ENCODE measurements at places on chromosomes 13 and 19.

DNA sequence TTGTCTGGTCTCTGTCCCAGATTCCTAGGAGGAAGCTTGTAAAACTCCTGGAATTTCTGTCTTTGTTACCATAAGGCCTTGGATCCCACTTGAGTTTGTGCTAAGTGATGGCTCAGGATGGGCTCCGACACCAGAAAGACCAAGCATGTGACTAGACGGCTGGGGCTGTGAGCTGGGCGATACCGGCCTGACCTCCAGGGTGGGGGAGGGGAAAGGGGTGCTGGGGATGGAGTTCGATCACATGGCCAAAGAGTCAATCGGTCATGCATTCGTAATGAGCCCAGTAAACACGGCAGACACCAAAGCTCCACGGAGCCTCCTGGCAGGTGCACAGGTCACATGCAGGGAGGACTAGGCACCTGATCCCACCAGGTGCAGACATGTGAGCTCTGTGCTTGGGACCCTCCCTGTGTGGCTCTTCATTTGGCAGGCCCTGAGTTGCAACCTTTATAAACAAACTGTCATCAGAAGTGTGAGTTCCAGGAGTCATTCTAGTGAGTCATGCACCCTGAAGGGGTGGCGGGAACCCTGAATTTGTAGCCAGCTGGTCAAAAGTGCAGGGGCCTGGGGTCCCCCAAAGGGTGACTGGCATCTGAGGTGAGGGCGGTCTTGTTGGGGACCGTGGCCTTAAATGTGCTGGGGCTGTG, 27.1 kb downstream of the ELAVL1 start:
- no peak for DNase-seq

DNA sequence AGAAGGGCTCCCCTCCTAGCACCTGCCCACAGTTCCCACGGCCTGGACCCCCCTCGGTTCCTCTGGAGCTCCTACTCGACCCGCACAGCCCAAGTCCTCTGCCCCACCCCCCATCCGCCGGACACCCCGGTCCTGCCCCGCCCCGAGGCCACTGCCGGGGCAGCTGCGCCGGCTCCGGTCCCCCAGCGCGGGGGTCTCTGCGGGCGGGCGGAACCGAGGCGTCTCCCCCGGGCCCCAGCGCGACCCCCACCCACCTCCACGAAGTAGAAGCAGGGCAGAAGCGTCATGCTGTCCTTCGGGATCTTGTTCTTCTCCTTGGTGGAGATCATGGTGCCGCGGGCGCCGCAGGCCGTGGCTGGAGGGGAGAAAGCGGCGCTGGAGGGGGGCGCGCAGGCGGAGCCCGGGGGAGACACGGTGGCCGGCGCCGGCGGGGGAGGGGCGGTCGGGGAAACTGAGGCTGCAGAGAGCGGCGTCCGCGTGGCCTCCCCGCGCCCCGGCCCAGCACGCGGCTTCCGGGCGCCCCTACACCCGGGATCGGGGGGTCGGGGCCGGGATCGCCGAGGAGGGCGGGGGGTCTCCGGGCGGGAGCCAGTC, 427 bp downstream of the PLPPR3 start:
- DNase-seq: no peak

- DNase-seq: no peak
These were observed 288.0 kb upstream of the MAB21L1 start for GRCh38 chr13:35764326-35765015.

DNA sequence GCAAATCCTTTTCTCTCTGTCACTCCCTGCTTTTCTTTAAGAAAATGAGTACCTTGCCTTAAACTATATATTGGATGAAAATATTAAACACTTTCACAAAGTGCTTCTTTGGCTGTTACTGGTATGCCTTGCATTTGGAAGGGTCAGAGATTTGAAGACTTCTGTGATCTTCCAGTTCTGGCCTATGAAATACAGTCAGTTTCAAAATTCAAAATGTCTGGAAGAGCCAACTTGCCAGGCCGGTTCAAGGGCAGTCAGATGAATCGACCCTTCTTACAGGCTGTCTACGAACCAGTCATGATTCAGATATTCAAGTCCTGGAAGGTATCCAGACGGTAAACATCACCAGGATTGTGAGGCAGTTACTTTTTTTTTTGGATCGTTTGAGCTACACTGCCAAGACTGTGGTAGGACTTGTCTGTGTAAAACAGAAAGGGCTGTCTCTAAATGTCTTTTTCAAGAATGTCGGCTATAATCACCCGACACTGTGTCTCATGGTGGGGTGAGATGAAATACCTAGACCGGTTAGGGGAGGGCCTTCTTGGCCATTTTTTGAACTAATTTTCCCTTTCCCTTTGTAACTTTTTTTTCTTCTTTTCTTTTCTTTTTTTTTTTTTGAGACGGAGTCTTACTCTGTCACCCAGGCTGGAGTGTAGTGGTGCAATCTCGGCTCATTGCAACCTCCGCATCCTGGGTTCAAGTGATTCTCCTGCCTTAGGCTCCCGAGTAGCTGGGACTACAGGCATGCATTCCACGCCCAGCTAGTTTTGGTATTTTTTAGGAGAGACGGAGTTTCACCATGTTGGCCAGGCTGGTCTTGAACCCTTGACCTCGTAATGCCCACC, 11.2 kb downstream of the ACTN4 start:
- no peak for DNase-seq

DNA sequence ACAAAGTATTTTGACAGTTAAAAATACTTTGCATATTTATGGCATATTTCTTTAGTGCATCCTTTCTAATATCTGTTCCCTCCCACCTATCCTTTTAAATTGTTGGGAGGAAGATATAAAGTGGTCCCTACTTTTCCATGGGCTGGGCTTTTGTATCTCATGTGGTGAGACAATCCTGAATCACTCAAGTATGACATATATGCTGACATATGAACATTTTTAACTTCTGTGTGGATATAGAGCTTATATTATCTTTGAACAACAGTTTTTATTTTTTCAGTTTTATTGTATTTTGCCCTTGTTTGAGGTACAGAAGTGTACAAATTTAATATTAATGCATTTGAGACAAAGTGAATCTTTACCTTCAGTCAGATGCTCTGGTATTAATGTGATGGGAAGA, 3.4 kb downstream of the ZMYM2 start:
- DNase-seq: no peak

GRCh38 chr13:31051999-31052398, 109.7 kb downstream of the HSPH1 start:
- no peak for DNase-seq

DNA sequence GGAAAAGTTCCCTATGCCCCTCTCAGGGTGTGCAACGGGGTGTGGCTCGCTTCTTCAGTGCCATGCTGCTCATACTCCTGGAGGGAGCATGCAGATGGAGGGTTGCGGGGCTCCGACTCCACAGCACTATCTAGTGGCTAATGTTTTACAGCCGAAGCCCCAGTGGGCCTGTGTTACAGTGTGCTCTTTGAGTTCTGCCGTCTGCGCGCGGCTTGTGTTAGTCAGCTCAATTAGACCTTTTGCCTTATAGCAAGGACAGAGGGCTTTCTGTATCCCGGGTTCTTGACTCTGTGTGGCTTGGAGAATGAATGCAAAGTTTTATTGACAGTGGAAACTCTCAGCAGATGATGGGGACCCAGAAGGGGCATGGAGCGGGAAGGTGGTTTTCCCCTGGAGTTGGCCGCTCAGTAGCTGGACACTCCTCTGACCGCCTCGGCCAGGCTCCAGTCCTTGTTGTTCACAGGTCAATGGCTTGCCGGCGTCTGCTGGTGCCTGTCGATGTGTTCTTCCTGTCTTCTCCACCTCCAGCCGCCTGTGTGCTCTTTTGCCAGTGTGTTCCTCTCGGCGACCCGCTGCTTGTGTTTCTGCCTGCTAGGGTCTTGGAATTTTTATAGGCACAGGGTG, 383.4 kb downstream of the LMO7 start:
- DNase-seq: no peak

DNA sequence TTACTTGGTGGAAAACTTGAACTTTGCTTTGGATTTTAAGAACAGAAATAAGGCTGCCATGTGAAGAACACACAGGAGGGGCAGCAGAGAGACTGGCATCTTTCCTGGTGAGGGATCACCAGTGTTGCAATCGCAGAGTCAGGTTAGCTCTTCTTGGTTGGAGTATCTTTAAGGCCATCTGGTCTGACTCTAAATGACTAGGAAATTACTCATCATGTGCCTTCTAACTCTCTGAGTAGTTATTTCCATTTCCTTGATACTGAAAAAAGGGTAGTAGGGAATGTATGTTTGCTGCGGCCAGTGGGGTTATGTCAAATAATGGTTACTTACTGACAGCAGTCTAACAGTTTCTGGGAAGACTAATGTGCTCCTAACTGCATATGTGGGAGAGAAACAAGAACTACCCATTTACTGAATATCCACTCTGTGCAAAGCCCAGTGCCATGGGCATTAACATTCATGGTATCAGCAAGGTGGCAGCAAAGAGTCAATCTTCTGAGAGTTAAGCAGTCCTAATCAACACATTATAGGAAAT, 122.1 kb downstream of the COG6 start:
- no peak for DNase-seq

- DNase-seq: no peak
These were observed 564.1 kb downstream of the DCT start for GRCh38 chr13:93915269-93915809.

- DNase-seq: no peak
These were observed 59.8 kb upstream of the MEDAG start for GRCh38 chr13:30846311-30846710.

DNA sequence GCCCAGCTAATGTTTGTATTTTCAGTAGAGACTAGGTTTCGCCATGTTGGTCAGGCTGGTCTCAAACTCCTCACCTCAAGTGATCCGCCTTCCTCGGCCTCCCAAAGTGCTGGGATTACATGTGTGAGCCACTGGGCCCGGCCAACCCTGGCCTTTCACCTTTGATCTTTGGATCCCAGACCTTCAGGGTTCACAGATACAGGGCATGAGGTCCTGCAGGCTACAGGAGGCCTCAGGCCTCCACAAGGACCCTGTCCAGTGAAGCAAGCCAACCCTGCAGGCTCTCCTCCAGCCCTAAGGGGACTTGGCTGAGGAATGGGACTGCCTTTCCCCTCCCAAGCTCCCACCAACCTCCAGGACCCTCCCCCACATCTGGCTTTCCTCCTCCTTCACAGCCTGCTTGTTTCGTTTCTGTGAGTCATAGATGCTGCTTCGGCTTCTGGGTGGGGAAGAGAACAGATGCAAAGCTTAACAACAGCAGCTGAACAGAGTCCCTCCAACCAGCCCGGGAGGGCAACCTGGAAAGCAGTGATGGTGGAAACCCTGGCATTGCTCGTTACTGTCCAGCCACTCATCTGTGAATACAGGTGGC, 11.8 kb downstream of the ARHGEF18 start:
- DNase-seq: no peak

- DNase-seq: no peak
These were observed 549.0 kb downstream of the KCTD12 start for GRCh38 chr13:76336889-76337844.

DNA sequence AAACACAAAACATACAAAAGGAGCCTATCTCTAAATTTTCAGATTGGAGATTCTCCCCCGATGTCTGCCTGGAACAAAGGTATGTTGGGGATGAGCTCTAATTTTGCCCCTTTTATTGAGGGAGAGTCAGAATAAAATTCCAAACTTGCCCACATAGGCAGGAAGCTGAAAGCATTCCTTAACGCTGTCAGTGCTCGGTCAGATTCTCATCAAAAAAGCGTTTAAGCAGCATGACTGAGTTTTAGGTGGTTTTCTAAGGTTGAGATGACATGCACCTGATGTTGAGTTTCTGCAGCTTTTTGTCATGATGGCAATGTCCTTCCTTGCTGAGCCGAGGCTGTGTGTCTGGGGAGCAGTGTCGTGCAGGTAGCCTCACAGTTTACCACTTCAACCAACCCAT, 48.4 kb upstream of the MEDAG start:
- no peak for DNase-seq

DNA sequence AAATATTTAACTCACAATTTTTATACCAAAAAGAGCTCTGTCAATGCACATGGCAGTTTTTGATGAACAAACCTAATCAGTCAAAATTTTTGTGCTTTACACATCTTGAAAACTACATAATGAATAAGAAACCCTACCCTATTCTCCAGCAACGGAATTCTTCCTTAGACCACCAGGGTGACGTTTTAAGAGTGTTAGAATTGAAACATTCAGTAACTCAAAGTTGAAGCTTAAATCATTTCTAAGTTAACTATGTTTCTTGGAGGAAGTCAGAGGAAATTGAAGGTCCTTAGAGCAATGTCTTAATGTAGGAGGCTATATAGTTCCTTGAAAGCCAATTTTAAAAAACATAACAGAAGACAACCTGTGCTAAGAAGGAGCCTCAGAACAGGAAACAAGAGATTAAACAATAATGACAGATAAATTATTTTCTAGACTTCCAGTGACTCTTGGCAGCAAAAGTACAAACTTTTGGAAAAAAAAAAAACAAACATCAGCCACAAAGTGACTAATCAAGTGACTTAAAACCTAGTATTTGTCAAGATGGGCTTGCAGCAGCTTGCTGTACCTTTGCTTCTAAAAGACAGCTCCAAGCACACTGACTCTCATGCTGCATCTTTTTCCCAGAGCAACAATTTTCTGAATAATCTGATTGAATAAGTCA, 6.2 kb downstream of the SPRY2 start:
- no peak for DNase-seq

- DNase-seq: no peak
These were observed 902.3 kb upstream of the SLITRK1 start for GRCh38 chr13:84784443-84785153.

- no peak for DNase-seq
These were observed 182.8 kb downstream of the UGGT2 start for GRCh38 chr13:95870421-95870820.

- no peak for DNase-seq
These were observed 6.8 kb downstream of the ELL start for GRCh38 chr19:18514800-18515682.

- DNase-seq: no peak
These were observed 1.1 kb upstream of the KCNJ14 start for GRCh38 chr19:48454150-48454730.

- no peak for DNase-seq
These were observed 58.0 kb downstream of the ERCC5 start for GRCh38 chr13:102903659-102904407.

GRCh38 chr13:106905380-106906162, 337.6 kb upstream of the ARGLU1 start:
- DNase-seq: no peak

GRCh38 chr19:33292595-33293254, 9.6 kb downstream of the CEBPA start:
- no peak for DNase-seq

- DNase-seq: no peak
These were observed 136.6 kb downstream of the FRY start for GRCh38 chr13:32168131-32168530.

Measured in stimulated activated CD4-positive, alpha-beta T cell treated with anti-CD3 and anti-CD28 coated beads, Interleukin-1b, Interleukin-23, amount 100 ng/mL, for 1 hour (primary cell).